Keratinocyte (primary cell): ENCODE measurements at places on chromosomes 7 and 10.
A peak's percentile ranks its signal among the peaks of the same experiment; 100 is the strongest.

DNA sequence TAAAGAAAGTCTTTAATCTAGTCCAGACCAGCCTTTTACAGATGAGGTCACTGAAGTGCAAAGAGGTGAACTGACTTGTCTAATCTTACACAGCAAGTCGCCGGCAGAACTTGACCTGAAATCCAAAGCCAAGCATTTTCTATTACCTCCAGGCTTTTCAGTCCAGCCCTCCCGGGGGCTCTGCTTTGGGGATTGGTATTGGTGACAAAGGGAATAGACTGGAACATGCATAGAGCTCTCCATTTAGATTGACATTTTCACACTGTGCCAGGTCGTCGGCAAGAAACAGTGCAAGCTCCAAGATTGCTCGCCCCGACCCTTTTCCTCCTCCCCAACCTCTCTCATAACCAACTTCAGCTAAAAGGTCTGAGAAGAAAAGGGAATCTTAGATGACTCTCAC is 42.2 kb upstream of the MTPAP start:
- no peak overlapping the region for H3K27ac ChIP-seq
- no peak overlapping the region for H3K4me3 ChIP-seq
- no peaks in the 10 kb centered on the region for H3K36me3 ChIP-seq
- H3K4me1 ChIP-seq, result peaks cover 10% of the 10 kb centered on the region

DNA sequence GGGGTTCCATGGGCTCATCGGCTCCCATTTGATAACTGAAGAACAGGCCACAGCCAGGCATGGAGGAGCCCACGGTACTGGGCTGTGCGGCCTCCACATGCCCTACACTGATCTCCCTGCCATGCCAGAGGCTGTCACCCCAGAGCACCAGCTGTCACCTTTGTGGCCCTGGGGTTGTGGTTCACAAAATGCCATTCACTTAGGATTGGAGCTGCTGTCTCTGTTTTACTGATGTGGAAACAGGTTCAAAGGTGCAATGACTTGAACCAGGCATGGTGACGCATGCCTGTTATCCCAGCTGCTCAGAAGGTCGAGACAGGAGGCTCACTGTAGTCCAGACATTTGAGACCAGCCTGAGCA is 4.3 kb upstream of the UPK3B start:
- no peak for DNase-seq
- H3K4me3 ChIP-seq, result no peak overlapping the region
- no peak overlapping the region for H3K27ac ChIP-seq
- H3K4me1 ChIP-seq, result peaks cover 10% of the 10 kb centered on the region
- H3K36me3 ChIP-seq, result peaks cover 17% of the 10 kb centered on the region

DNA sequence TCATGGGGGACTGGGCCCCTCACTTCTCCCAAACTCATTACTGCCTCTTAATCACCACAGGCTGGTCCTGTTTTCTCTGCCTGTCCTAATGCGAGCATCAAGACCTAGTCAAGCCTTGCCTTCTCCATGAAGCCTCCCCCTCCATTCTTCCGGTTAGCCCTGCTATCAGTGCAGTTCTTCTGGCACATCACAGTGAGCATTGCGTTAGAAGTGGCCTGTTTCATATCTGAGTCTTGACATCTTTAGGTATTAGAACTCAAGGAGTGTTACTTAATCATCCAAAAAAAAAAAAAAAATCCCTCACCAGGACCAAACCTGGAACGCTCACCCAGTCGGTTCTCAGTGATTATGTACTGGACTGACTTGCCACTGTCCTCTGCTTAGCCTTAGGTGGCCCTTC is 17.4 kb downstream of the SNX10 start:
- DNase-seq, result no peak
- H3K4me3 ChIP-seq, result no peak overlapping the region
- H3K4me1 ChIP-seq, result no peaks in the 10 kb centered on the region
- H3K27ac ChIP-seq, result no peak overlapping the region

- H3K36me3 ChIP-seq, result no peaks in the 10 kb centered on the region
- H3K4me1 ChIP-seq, result no peaks in the 10 kb centered on the region
- H3K4me3 ChIP-seq, result no peak overlapping the region
- DNase-seq, result no peak
- H3K27ac ChIP-seq, result no peak overlapping the region
Measured at GRCh38 chr10:11153766-11154165, 136.1 kb downstream of the CELF2 start.

GRCh38 chr7:1843921-1844335 is 173.9 kb downstream of the ELFN1 start:
- no peak for DNase-seq
- no peaks in the 10 kb centered on the region for H3K27me3 ChIP-seq
- H3K4me3 ChIP-seq, result no peak overlapping the region
- H3K36me3 ChIP-seq, result peaks cover 3% of the 10 kb centered on the region
- H3K4me1 ChIP-seq, result no peaks in the 10 kb centered on the region

DNA sequence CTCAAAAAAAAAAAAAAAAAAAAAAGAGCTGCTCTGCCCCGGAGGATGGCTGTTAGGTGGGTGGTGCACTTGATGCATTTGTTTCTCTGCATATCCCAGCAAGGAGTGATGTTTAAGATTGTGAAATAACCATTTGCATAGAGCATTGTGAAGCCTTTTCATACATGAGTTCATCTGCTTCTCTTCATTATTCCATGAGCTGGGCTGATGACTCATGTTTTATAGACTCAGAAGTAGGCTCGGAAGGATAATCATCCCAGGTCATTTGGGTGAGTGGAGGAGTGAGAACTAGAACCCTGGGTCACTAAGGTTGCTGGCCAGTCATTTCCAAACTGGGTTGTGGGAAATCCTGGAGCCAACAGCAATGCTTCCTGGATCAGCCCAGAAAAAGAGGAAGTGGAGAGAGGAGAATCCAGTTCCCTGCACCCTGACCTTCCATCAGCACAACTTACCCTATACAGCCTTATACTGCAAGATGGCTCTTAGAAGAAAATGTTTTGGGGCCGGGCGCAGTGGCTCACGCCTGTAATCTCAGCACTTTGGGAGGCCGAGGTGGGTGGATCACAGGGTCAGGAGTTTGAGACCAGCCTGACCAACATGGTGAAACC is 45.3 kb downstream of the TACC2 start:
- H3K36me3 ChIP-seq, result no peaks in the 10 kb centered on the region
- peak; percentile 32 for DNase-seq
- H3K4me1 ChIP-seq, result no peaks in the 10 kb centered on the region
- no peak overlapping the region for H3K27ac ChIP-seq
- no peaks in the 10 kb centered on the region for H3K27me3 ChIP-seq
- H3K4me3 ChIP-seq, result no peak overlapping the region

DNA sequence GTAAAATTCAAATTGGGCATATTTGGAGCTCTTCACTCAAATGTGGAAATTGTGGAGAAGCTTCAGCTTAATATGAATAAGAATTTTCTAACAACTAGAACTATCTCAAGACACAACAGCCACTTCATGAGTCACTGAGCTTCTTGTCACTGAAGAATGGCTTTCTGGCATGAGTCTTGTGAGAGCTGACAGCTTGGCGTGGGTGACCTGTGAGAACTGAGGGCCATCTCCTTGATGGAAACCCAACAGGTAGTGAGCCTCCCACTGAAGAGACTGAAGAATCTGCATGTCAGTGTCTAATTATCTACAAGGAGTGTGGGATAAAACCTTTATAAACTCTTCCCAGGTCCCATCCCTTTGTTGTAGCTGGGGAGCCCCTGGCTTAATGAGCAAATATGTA is 66.0 kb downstream of the CLEC2L start:
- no peak overlapping the region for H3K4me3 ChIP-seq
- no peak overlapping the region for H3K27ac ChIP-seq
- H3K27me3 ChIP-seq, result no peaks in the 10 kb centered on the region
- no peaks in the 10 kb centered on the region for H3K4me1 ChIP-seq
- peaks cover 7% of the 10 kb centered on the region for H3K36me3 ChIP-seq
- no peak for DNase-seq

DNA sequence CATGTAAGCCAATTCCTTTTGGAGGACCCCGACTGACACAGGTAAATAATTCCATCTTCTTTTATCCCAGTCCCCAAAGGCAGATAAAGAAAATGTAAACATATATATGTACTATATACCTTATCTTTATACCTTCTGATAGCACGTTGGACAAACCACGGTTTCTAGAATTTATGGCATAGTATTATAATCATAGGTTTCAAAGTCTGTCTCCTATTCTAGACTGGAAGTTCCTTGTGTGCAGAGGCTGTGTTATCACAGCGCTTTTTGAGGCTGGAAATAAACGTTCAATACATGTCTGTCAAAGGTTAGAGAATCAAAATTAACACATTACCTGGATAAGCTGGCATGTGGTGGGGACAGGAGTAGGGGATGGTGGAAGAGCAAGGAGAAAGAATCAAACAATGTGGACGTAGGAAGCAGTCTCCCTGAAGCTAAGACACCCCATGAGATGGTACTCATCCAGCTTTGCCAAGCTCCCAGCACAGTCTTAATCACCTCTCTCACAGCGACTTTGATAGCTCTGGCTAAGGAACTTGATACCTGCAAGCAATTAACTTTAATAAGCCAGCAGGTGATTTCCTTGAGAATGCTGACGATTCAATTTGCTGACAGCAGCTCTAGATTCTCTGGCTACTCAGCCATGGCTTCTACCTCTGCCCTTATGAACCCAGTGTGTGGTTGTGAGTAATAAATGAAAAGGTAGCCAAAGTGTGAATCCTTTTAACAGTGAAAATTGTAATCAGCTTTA is 208.4 kb upstream of the LRRTM3 start:
- DNase-seq, result no peak
- H3K4me1 ChIP-seq, result peaks cover 11% of the 10 kb centered on the region
- no peak overlapping the region for H3K4me3 ChIP-seq
- H3K27ac ChIP-seq, result no peak overlapping the region

GRCh38 chr7:76121044-76121443 is 73.1 kb downstream of the MDH2 start:
- no peaks in the 10 kb centered on the region for H3K4me1 ChIP-seq
- H3K4me3 ChIP-seq, result no peak overlapping the region
- no peaks in the 10 kb centered on the region for H3K36me3 ChIP-seq
- H3K27ac ChIP-seq, result no peak overlapping the region

- peak overlapping the region; percentile 55 for H3K4me3 ChIP-seq
- H3K36me3 ChIP-seq, result peaks cover 3% of the 10 kb centered on the region
- H3K4me1 ChIP-seq, result peaks cover 84% of the 10 kb centered on the region
- peak overlapping the region; percentile 98 for H3K27ac ChIP-seq
- peak; percentile 93 for DNase-seq
- no peaks in the 10 kb centered on the region for H3K27me3 ChIP-seq
Measured at GRCh38 chr10:62384057-62384446, 9.9 kb downstream of the ZNF365 start.

GRCh38 chr7:27134392-27134791 is 3.8 kb upstream of the HOXA4 start:
- no peak for DNase-seq
- no peak overlapping the region for H3K4me3 ChIP-seq
- peaks cover 1% of the 10 kb centered on the region for H3K36me3 ChIP-seq
- H3K27ac ChIP-seq, result peak overlapping the region; percentile 73
- peaks cover 44% of the 10 kb centered on the region for H3K4me1 ChIP-seq

DNA sequence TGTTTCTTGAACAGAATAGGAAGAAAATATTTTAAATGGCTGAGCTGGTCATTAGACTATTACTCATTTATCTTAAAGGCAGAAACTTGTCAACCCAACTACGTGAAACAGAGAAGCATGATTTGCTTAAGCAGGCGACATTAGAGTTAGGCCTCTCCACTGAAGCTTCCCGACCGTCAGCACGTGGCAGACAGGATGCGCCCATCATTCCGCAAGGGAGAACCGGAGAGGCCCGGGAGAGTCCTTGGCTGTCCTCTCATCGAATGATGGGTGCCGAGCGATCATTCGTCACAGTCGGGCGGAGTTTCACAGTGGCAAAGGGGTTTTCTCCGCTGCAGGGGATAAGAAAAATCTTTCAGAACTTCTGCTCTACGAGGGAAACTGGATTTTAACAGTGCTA is 11.8 kb downstream of the BRI3 start:
- H3K36me3 ChIP-seq, result peaks cover 41% of the 10 kb centered on the region
- peaks cover 17% of the 10 kb centered on the region for H3K4me1 ChIP-seq
- no peak overlapping the region for H3K27ac ChIP-seq
- H3K4me3 ChIP-seq, result no peak overlapping the region

GRCh38 chr10:26334232-26334931 is 103.8 kb upstream of the APBB1IP start:
- no peaks in the 10 kb centered on the region for H3K4me1 ChIP-seq
- H3K27ac ChIP-seq, result no peak overlapping the region
- H3K27me3 ChIP-seq, result no peaks in the 10 kb centered on the region
- no peak overlapping the region for H3K4me3 ChIP-seq
- DNase-seq, result no peak
- no peaks in the 10 kb centered on the region for H3K36me3 ChIP-seq

DNA sequence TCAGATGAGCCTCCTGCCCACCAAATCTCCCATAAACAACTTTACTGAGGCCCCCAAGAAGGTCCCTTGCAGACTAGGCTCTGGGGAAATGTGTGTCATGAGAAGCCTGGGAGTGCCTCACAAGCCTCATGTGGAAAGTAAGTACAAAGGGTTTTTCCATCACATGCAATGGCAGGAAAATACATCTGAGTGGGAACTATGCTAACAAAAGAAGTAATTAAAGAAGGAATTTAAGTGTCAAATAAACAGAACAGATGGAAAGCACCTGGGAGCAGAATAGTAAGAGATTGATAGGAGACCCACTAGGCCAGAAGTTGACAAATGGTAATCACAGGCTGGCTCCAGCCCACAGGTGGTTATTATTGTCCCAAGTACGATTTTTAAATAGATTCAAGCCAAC is 20.5 kb downstream of the GSAP start:
- H3K27me3 ChIP-seq, result no peaks in the 10 kb centered on the region
- no peak for DNase-seq

DNA sequence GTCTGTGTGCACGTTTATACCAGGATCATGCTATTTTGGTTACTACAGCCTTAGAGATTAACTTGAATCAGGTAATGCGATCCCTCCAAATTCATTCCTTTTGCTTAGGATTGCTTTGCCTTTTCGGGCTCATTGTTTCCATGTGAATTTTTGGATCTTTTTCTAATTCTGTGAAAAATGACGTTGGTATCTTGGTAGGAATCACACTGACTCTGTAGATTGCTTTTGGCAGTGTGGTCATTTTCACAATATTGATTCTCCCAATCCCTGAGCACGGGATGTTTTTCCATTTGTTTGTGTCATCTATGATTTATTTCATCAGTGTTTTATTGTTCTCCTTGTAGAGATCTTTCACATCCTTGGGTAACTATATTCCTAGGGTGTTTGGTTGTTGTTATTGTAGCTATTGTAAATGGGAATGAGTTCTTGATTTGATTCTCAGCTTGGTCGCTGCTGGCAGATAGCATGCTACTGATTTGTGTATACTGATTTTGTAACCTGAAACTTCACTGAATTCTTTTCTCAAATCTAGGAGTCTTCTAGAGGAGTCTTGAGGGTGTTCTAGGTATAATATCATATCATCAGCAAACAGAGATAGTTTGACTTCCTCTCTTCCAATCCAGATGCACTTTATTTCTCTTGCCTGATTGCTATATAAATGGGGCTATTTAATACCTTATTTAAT is 18.2 kb downstream of the SNX8 start:
- no peaks in the 10 kb centered on the region for H3K4me1 ChIP-seq
- H3K27ac ChIP-seq, result no peak overlapping the region
- no peak overlapping the region for H3K4me3 ChIP-seq
- no peaks in the 10 kb centered on the region for H3K36me3 ChIP-seq
